ENCODE measurements at places on chromosomes 2 and 18.
A peak's percentile ranks its signal among the peaks of the same experiment; 100 is the strongest.

GRCh38 chr2:237296756-237297155 is 117.2 kb downstream of the COL6A3 start:
- no peak for DNase-seq

GRCh38 chr18:59795882-59796281 is 98.7 kb upstream of the CCBE1 start:
- no peak for DNase-seq

DNA sequence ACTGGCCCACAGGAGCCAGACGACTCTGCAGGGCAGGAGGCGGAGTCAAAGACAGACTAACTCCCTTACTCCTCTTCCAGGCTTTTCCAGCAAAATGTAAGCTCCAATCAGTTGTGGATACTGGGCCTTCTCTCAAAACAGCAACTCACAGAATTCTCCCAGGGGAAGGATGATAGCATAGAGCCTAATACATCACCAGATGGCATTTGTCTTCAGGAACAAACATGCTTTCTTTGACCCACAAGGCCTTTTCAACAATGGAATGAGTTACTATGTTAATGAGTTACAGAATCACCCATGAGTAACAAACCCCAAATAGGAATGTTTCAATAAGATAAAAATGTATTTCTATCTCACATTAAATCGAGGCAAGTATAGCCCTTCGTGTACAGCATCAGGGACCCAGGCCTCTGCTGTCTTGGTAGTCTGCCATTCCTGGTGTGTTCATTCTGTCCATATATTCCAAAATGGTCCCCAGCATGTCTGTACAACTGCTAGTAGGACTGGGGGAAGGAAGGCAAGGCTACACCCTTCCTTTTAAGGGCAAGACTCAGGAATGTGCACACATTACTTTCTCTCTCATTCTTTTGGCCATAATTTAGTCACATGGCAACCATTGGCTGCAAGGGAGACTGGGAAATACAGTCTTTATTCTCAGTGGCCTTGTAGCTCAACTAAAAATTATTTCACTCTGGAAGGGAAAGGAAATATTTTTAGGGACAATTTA is 76.4 kb downstream of the BOD1L2 start:
- no peak for DNase-seq

DNA sequence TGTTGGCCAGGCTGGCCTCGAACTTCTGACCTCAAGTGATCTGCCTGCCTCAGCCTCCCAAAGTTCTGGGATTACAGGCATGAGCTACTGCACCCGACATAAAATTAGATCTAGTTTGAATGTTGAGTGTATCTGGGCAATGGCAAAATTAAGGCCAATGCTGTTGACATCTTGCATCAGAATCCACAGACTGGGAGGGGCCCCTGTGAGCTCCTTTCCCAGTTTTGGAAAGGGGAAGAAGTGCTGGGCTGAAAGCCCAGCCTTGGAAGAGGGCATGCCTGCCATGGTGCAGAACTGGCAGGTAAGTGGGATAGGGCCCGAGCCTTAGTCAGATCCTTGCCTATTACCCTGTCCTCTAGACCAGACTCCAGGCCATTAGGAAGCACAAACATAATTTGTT is 4.5 kb upstream of the MYOM1 start:
- DNase-seq: no peak

DNA sequence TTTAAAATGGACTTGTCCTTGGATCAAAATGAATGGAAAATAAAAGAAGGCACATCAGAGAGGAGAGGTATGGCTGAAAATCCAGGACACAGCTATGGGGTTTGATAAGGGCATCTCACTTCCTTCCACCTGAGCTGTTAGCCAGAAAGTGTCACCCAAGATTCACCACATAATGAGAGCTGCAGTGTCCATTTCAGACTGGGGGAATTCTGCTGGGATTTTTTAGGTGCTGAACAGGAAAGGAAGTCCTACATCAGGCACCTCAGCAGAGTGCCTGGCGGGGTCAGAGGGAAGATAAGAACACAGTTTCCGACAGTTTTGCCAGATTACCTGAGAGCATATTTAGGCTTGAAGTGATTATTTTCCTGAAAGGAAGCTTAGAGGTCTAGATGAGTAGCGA is 187.6 kb upstream of the HNMT start:
- no peak for DNase-seq

DNA sequence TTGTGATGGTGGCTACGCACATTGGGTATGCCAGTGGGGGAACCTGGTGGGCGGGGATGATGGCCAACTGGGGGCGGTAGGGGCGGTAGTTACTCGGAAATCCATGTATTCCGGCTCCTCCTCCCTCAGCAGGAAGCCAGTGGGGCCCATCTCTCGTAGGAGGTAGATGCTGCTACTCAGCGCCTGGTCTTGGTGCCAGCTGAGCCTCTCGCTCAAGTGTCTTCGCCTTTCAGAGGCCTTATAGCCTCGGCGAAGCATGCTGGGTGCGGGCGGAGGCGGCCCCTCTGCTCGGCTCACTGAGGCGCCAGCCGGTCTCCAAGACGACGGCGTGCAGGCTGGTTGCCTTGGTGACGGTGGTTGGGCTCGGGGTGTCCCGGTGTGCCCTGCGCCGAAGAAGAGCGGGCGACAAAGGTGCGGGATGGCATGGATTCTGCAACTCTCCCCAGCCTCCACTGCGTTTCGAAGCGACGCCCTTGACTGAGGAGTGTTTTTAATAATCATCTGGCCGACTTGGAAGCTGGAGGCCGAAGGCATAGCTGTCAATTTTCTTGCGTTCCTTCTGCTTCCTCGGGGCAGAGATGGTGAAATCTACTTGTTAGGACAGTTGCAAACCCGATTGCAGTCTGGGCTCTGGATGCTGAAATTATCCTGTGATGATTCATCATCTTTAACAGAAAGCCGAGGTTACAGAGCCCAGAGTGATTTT is at the start of gene ZSWIM2:
ZSWIM2 (minus strand) TSS at position 298 of the 706 bp plus-strand sequence; CDS start at position 258, 40 bp downstream.
- peak; percentile 72 for DNase-seq

GRCh38 chr2:66494708-66495107 is 59.8 kb downstream of the MEIS1 start:
- no peak for DNase-seq

DNA sequence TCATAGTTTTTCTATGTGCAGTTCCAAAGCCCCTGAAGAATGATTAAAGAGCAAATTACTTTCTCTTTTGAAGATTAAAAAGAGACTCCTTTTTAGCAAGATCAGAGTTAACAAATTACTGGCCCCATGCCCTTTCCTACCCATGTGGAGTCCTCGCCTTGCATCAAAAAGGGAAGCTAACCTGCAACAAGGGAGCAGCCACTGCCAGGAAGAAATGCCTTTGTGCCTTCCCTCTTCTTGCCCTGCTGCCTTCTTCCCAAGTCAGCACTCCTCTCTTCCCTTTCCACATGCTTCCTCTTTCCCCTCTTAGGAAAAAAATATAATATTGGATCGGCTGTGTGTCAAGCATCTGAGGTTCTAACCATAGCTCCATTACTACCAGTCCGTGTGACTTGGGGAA is 37.1 kb upstream of the CYP1B1 start:
- no peak for DNase-seq

DNA sequence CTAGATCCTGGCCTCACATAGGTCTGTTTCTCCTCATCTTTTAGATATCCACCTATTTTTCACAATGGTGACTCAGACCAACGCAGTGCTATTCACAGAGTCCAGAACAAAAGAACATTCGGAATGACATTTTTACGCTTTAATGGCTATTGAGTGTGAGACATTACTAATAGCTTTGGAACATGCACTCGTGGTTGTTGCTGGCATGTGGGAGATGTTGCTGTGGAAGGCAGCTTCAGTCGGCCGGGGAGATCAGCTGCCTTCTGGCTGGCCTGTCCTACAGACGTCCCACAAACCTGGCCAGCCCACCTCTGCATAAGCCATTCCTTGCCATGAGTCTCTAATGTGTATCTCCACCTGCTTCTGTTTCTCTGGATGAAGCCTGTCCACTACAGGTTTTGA is 3.4 kb downstream of the MBP start:
- no peak for DNase-seq

DNA sequence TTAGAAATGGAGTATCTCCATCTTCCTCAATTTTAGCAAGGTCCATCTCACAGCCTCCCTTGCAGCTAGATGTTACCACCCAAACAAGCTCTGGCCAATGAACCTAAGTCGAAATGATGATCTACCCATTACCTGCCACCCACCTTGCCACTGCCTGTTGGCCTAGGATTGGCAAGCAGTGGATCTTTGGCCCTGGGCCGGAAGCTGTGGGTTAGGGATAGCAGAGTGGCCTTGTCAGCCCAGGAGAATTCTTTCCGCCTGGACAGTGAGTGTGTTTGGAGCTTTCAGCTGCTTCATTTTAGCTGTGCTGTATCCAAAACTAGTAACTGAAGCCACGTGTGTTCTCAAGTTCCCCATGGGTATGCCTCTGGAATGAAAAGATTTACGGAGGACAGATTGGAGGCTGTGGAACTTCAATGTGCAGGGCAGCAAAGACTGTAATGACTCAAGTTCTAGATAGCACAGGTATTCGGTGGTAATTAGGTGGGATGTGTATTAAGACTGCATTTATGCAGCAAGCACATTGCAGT is 7.7 kb upstream of the PARD6G start:
- no peak for DNase-seq

- no peak for DNase-seq
Measured at GRCh38 chr2:66576561-66577320, 141.8 kb downstream of the MEIS1 start.

DNA sequence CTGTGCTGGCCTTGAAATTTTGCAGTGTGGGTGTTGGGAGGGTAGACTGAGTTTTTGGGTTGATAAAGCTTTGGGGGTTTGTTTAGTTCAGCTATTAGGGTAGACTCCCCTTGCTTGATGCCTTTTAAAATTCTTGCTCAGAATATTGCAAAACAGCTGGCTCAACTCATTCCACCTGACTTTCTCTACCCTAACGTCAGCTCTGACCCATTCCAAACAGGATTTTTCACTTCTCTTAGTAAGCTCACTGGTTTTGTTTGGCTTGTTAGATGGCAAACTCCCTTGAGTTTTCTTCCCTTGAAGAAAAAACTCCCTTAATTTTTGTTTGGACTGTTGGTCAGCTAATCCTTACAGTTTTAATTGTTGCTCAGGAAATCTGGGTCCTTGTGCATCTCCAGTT is 195.1 kb upstream of the DTNA start:
- DNase-seq: no peak

GRCh38 chr2:190530248-190530900 is 4.1 kb downstream of the NEMP2 start:
- DNase-seq: no peak

DNA sequence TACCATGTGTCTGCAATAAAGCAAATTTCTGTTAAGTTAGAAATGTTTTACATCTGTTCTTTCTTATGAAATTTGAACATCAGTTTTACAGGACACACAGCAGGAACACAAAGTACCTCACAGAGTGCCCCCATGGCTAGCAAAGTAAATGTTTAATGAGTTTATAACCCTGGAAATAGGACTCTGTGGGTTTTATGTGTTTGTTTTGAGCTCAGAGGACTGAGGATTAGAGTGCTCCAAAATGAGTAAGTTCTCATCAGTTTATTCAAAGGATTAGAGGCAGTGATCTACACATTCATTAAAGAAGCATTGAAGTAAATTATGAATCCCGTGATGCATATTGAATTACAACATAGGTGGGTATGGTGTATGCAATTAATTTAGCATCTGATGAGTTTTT is 281.8 kb downstream of the GULP1 start:
- no peak for DNase-seq

GRCh38 chr2:188571543-188572303 is 280.0 kb downstream of the GULP1 start:
- DNase-seq: no peak

- DNase-seq: no peak
Measured at GRCh38 chr2:231883468-231883881, 42.7 kb downstream of the NPPC start.

- no peak for DNase-seq
Measured at GRCh38 chr2:11343368-11343649, 1.1 kb downstream of the ROCK2 start.

GRCh38 chr2:43221763-43222474 is 4.5 kb downstream of the ZFP36L2 start:
- DNase-seq: no peak

DNA sequence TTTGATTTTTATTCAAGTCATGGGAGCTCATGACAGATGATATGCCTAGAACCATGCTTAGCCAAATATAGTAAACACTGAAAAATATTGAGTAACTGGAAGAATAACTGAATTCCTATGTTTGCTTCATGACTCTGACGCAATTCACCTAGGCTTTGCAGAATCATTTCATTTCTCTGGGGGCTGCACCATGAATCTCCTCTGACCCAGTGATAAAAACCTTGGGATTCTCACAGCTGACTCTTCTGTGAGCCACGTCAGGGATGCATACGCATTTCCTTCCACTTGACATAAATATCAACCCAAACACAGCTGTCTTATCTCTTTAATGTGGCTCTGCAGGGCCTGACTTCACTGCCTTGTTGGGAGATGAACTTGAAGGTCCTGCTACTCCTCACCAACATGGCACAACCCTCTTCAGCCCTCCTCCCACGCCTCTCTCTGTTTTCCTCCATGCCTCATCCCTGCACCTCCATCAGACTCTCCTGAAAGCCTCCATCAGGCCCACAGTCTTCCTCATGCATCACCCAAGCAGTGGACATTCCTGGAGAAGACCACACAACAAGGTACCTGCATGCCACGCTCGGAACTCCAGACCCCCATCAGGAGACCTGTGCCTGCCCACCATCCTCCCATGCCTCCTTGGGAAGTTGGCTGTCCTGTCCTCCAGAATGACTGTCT is 29.8 kb downstream of the COL6A3 start:
- no peak for DNase-seq

DNA sequence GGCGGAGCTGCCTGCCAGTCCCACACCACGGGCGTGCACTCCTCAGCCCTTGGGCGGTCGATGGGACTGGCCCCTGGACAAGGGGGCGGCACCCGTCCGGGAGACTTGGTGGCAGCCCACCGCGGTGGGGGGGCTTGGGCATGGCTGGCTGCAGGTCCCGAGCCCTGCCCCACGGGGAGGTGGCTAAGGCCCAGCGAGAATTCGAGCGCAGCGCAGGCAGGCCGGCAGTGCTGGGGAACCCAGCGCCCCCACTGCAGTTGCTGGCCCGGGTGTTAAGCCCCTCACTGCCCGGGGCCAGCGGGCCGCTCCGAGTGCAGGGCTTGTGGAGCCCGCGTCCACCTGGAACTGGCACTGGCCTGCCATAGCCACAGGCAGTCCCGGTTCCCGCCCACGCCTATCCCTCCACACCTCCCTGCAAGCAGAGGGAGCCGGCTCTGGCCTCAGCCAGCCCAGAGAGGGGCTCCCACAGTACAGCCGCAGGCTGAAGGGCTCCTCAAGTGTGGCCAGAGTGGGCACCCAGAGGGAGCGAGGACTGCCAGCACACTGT is 742.9 kb upstream of the DDX18 start:
- DNase-seq: no peak

- no peak for DNase-seq
Measured at GRCh38 chr2:172395503-172395902, 31.9 kb upstream of the ITGA6 start.

Measured in iPS DF 6.9 (cell line).